ENCODE measurements at places on chromosomes 16 and 17.

GRCh38 chr16:9050102-9050830, 41.2 kb upstream of the HAPSTR1 start:
- DNase-seq, result peak; percentile 16

DNA sequence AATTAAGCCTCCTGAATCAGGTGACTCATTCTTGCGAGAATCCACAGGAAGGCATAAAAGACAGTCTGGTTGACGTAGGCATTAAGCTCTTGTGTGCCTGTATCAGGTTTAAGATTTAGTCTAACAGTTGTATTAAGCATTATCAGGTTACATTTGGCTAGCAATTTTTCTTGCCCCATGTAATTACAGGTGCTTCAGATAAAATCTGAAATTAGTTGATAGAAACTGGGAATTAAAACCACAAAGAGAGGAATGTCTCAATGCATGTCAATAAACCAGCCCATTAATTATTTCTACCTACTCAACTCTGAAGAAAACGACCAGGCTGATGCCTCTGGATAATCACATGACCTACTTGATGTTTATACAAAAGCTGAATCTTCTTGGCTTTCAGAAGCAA, 217.2 kb downstream of the CA10 start:
- DNase-seq, result no peak

GRCh38 chr17:3008336-3009288, 54.8 kb downstream of the OR1D5 start:
- no peak for DNase-seq

DNA sequence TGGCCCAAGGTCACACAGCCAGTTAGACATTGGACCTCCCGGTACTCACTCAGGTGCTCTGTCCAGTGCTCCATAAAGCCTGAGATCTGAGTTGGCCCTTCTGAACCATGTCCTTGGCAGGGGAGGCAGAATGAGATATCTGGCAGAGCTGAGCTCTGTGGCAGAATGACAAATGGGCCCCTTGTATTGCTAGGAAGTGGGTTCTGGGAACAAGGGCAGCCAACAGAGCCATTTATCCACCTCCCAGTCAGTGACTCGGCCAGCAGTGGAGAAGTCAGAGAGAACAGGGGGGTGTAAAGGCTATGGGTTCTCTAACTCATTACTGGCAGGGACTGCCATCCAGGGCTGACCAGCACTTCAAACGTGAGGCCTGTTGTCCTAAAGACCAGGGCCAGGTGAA, 117.1 kb upstream of the NLRP1 start:
- no peak for DNase-seq

DNA sequence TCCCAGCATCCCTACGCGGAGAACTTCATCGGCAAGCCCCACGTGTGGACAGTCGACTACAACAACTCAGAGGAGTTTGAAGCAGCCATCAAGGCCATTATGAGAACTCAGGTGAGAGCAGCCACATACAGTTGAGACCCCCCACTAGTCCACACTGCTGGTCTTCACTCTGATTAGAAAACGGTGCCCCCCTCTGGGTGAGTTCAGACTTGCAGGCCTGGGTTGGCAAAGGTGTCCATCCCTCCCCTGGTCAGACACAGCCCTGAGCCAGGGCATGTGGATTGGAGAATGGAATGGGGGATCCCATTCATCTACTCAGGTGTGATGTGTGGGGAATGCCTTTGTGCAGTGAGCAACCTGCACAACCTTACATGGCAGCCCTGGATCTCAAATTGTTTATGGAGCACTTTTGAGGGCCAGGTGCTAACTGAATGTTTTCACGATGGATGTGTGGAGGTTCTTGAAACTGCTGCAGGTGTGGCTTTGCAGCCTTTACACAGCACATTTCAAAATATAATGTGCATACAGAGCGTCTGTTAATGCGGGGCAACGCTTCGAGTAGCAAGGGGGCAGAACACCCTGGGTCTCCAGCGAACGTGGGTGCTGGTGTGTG, 72.6 kb downstream of the MGAT5B start:
- DNase-seq, result no peak

DNA sequence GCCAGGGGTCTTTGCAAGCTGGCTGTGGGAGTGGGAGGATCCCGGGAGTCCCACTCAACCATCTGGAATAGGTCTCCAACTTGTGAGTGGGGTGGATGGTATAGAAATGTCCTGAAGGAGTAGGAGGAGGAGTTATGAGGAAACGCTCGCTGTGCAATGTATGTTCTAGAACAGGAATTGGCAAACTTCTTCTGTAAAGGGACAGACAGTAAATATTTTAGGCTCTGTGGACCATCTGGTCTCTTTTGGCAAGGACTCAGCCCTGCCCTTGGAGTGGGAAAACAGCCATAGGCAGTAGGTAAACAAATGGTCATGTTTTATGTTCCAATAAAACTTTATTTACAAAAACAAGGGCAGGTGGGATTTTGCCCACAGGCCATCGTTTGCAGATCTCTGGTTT, 149.2 kb downstream of the NPIPB5 start:
- no peak for DNase-seq

GRCh38 chr17:44919885-44920564, 4.7 kb upstream of the GFAP start:
- DNase-seq, result peak; percentile 87

- peak; percentile 18 for DNase-seq
These were observed 44.8 kb upstream of the NFAT5 start for GRCh38 chr16:69520800-69521602.

DNA sequence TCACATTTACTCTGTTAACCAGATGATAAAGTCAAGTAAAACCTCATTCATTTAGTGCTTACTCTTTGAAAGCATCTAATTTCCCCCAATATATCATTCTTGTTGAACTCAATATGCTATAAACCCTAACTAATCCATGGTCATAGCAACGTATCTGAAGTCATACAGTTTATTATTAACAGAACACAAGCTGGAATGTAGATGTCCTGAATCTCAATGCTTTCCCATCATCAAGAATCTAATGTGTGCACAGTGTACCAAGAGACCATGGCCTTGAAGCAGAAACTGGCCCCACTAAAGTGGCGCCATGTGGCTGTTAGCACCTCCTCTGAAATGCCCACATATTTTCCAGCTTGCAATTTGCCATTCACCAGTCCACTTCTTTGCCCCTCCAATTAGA, 245.8 kb downstream of the SOX9 start:
- DNase-seq, result no peak

- no peak for DNase-seq
These were observed 1.4 kb downstream of the GSG1L2 start for GRCh38 chr17:9820448-9820847.

GRCh38 chr17:56440419-56440818, 153.1 kb upstream of the NOG start:
- peak; percentile 3 for DNase-seq

DNA sequence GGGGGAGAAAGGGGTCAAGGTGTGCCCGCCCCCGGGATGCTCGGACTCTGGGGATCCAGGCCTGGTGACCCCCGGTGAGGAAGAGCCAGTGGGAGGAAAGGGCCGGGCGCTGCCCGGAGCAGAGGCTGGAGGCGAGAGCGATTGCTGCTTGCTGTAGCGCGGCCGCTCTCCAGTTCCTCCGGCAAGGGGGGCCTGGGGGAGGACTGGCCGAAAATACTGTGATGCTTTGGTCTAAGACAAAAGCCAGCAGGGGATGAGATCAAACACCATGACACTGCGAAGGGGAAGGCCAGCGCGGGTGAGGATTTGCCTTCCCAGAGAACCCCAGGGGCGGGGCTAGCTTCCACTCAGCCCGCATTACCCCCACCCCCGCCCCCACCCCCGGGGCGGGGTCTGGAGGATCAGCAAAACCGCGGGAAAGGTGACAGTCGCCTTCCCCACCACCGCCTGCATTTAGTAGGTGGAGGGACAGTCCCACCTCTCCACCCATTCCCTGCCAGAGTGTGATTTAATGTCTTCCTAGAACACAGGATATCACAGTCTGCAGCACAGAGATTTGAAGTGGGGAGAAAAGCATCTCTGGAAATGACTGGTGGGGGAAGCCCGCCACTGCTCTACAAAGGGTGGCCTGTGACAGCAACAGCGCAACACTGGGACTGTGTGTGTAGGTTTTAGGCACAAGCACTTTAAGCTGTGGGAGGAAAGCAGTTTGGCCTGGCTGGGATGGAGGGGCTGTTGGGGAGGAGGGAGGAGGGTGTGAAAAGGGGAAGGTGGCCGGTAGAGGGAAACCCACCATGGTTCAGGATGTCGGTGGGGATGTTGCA, 25.7 kb downstream of the MRC2 start:
- DNase-seq, result peak; percentile 46

DNA sequence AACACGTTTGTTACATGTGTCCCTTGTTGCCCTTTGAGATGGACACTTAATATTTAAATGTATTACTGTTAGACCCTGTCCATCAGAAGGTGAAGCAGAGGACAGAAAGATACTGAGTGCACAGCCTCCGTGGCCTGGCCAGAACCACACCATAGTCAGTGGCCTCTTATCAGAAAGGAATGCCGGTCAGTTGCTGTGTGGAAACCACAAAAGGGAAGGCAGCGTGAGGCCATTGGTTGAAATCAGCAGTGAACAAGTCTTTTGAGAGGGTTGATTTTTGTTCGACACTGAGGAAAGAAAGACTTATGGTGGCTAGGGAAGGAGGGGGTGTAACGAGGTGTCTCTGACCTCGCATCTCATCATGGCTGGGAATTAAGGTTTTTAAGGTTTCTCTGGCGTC, 85.4 kb upstream of the CLEC18A start:
- peak; percentile 84 for DNase-seq

GRCh38 chr17:1931844-1932579, 93.1 kb downstream of the RTN4RL1 start:
- DNase-seq, result no peak

DNA sequence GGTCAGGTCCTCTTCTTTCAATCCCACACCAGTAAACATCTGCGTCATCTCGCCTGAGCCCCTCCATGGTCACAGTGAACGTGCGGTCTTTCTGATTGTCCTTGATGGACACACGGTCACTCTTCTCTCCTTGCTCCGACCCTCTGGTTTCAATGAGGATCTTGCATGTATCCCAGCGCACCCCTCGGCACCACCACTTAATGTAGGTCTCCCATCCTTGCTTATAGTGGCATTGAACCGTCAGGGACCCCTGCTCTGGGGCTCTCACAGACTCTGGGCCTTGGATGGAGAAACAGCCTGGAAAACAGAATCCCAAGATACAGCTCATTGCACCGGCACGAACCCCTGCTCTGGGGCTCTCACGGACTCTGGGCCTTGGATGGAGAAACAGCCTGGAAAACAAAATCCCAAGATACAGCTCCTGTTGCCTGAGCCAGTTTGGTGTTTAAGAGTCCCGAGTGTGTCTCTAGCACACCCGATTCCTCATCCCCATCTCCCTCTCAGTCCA, 5.4 kb downstream of the CD300LB start:
- DNase-seq, result no peak

- no peak for DNase-seq
These were observed 40.9 kb downstream of the USP10 start for GRCh38 chr16:84740596-84741116.

DNA sequence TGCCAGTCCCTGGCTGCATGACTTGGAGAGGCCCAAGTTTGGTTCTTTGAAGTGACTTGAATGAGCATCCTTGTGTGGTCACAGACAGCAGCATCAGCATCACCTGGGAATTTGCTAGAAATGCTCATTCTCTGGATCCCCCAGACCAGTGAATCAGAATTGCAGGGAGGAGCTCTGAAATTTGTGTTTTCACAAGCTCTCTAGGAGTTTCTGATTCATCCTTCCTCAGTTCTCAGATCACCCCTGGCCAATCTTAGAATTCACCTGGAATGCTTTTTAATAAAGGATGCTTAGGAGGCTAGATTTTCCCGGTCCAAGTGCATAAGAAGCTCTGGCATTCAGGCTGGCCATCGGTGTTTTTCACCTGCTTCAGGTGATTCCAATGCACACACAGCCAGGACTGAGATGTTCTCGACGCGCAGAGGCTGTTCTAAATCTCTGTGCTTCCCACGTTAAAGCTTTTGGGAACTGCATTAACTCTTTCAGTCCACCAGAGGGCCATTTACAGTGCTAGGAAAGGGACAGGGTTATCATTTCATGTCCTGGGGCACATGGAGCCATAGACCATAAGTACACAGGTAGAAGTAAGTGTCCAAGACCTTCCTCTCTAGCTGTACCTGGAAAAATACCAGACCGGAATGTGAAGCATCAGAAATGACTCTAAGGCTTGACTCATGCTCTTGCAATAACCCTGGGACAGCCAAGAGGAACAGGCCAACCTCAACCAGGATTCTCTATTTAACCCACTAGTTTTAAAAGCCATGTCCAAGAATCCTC, 85.7 kb upstream of the XYLT1 start:
- DNase-seq, result peak; percentile 37

GRCh38 chr17:70624211-70624610, 454.9 kb downstream of the KCNJ2 start:
- DNase-seq, result no peak

- peak; percentile 50 for DNase-seq
These were observed 31.9 kb downstream of the TENT4B start for GRCh38 chr16:50185005-50185505.

DNA sequence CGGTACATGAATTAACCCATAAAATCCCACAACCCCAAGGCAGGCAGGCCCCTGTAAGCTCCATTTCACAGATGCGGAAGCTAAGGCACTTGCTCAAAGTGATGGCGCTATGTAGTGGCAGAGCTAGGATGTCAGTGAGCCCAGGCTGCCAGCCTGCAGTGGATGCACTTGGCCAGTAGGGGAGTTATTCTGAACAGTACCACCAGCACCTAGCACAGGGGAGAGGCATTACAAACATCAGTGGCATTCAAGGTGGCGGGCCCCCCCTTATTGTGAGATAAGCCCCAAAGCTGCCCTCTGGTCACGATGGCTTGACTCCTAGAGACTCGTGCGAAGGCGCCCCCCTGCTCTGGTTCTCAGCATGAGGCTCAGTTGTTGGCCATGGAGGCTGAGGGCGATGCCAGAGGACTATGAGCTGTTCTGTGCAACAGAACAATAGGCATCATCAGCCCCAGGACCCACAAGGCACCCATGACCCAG, 33.8 kb downstream of the GTF3C1 start:
- DNase-seq, result peak; percentile 26
